ENCODE measurements at places on chromosomes 6 and 20. TPM values are rescaled to one million over a fixed set of nuclear protein-coding genes. Genes with fewer than 3 reads are reported as not detected.

DNA sequence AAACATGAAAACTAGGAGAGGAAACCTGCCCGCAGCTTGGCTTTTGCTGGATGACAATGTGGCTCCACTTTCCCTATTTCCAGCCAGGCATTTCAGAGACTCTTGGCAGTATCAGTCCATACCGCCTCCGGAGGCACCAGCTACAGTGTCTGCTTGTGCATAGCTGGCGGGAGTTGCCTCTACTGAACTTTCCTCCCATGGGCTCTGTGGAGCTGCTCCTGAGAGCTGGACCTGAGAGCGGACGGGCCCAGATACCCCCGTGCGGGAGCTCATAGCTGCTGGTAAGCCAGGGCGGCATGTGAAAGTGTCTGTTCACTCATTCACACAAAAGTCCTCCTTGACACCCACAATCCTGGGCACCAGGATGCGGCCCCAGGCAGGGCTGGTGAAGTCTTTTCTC lies 130.3 kb upstream of the PMEPA1 start:
- DNase-seq = no peak

The CRYBG1 gene
- 14.9 TPM for polyA plus RNA-seq

DNA sequence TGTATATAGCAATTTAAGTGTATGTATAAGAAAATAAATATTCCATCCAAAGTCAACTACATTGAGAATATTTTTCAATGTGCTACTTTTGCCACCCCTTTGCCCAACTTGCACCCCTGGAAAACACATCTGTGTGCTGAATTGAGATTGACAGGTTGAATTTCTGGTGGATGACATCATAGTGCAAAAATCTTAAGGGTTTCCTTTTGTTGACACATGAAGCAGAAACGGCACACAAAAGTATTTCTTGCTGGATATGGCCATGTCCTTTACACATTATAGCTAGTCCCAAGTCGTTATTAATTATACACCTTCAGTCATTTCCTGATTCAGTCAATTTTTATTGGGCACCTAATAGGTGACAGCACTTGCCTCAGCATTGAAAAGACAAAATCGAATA lies 188.7 kb upstream of the FBXL4 start:
- no peak for DNase-seq

- DNase-seq = no peak
Observed at GRCh38 chr6:52089758-52090348, 2.4 kb upstream of the PKHD1 start.

DNA sequence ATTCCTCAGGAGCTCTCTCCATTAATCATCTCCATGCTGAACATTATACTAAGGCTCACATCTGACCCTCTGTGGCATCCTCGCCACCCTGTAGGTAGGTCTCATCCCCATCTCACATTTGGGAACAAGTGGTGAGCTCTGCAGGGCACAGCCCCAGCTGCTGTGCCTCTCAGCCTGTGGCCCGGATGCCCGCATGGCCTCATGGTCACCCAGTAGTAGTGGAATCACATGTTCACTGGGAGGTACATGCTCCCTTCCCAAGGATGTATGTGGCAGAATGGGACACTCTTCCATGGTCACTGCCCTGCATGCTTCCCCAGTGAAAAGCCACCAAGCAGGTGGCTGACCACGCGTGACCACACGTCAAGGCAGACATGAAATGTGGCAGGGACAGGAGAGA lies 26.3 kb upstream of the APMAP start:
- DNase-seq = no peak
